Fibroblast of skin of left biceps (primary cell): ENCODE measurements at places on chromosomes 7 and 10.

DNA sequence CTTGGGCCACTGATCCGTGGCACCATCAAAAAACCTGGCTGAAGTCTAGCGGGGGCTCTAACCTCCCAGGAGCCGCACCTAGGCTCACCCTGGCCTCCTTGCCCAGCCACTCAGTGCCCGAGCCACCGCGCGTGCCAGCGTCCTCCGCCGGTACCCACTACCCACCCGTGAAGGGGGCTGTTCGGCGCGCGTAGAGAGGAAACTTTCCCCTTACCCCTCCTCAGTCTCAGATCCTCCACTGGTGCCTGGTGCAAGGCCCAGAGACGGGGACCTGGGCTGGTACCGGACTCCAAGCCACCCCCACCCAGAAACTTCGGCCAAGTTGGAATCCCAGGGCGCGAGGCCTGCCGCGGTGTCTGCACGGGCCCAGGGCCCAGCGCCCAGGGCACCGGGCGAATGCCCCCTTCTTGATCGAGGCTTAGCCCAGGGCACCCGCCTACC is 3.5 kb upstream of the EBF3 start:
- no peak for DNase-seq

DNA sequence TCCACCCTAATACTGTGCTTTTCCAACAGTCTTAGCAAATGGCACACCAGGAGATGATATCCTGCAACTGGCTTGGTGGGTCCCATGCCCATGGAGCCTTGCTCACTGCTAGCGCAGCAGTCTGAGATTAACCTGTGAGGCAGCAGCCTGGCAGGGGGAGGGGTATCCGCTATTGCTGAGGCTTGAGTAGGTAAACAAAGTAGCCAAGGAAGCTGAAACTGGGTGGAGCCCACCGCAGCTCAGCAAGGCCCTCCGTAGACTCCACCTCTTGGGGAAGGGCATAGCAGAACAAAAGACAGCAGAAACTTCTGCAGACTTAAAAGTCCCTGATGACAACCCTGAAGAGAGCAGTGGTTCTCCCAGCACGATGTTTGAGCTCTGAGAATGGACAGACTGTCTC is 399.0 kb downstream of the CCSER2 start:
- no peak for DNase-seq

DNA sequence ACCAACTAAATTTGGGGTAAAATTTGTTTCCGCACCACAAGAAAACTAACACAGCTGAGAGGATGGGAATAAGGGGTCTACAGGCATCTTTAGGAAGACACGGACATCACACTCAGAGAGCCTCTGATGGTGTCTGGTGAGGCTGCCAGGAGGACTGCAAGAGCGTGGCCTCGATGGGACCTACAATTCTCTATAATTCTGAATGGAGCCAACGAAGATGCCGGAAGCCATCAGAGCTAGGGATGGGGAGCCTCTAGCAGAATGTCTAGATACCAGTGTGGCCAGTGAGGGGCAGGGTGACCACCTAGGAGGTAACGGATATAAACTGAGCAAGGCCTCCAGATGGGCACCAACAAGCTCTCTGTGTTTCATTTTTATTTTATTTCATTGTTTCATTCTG is 7.5 kb downstream of the GRID1 start:
- DNase-seq = no peak

GRCh38 chr10:71873582-71874211 is 22.6 kb upstream of the PSAP start:
- no peak for DNase-seq

GRCh38 chr7:69663911-69664832 is 65.9 kb downstream of the AUTS2 start:
- no peak for DNase-seq
